ENCODE measurements at places on chromosomes 1 and 21.

DNA sequence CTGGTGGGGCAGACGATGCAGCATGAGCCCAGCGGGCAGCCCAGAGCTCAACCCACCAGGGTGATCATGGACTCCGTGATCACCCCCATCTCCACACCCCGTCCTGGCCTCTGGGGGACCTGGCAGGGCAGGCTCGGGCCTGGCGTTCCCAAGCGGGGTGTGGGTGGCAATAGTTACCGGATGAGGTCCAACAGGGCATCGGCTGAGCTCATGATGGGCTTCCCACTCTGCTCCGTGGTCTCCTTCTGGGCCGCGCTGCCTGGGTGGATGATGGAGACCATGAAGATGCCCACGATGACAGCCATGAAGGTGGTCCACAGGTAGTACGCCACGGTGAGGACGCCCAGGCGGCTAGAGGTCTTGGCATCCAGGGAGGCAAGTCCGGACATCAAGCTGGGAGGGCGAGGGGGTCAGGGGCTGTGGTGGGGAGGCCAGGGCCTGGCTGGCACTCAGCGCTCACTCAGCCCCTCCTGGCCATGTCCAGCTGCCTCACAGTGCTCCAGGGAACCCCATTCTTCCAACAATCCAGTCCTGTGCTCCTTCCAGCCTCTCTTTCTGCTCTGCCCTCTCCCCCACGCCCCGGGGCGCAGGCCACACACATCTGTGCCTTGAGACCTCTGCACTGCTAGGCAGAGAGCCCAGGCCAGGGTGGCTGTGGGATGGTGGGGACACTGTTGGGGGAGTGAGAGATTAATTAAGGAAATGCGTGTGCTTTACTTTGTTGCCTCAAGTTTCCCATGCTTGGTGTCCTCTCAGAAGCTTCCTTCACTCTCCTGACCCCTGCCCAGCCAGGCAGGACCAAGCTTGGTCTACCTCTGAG, 27.6 kb downstream of the SLC1A7 start:
- no peak for DNase-seq

- DNase-seq: no peak
These were observed 17.7 kb downstream of the TMEM201 start for GRCh38 chr1:9606458-9606857.

GRCh38 chr1:244350027-244350426, 101.7 kb downstream of the ADSS2 start:
- DNase-seq: no peak

DNA sequence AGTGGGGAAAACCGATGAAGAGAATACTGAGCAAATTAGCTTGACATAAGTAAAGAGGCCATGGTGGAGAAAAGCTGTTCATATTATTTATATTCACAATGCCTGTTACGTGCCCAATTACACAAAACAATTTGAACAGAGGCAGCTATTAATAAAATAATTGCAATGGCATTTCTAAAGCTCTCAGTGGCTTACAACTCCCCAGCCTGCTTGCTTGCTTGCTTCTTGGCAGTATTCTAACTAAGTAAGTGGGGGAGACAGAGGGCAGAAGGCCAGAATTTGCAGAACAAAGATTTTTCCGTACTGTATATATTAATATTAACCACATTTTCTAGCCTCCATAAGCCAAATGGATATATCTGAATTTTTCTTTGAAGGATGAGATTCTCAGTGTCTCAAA, 12.9 kb downstream of the PTPN14 start:
- DNase-seq: no peak

DNA sequence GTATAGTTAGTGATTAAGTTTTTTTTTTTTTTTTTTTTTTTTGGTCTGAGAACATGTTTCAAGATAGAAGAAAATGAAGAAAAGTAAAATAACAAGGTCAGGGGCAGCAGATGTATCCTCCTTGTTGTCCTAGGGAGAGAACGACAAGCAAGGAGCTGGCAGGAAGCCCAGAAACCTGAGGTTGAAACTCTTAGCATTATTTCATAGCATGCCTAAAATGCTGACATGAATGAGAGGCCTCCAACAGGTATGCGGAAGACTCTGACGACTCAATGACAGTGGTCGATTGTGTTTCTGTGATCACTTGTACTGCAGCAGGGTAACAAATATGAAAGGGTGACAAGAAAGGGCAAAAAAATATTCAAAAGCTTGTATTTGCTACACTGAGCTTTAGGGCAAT, 415.9 kb downstream of the PLA2G4A start:
- no peak for DNase-seq
